ENCODE measurements at places on chromosomes 7 and 10.
A peak's percentile ranks its signal among the peaks of the same experiment; 100 is the strongest.

DNA sequence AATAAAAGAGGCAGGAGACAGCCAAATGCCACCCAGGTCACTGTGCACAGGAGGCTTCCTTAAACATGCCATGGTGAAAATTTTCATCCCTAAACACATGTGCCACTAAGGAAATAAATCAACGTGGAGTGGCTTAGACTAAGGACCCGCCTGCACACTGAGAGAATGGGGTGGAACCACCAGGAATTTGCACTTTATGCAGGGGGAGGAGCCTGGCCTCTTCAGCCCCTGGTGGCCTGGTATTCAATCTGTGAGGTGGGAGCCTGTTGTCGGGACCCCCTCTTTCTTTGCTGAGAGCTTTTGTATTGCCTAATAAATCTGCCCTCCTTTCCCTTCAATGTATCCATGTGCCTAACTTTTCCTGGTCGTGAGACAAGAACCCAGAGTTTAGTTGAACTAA lies 204.6 kb upstream of the NRP1 start:
- no peak for DNase-seq

- no peak for DNase-seq
These were observed 429.3 kb upstream of the TPK1 start for GRCh38 chr7:145265180-145265579.

DNA sequence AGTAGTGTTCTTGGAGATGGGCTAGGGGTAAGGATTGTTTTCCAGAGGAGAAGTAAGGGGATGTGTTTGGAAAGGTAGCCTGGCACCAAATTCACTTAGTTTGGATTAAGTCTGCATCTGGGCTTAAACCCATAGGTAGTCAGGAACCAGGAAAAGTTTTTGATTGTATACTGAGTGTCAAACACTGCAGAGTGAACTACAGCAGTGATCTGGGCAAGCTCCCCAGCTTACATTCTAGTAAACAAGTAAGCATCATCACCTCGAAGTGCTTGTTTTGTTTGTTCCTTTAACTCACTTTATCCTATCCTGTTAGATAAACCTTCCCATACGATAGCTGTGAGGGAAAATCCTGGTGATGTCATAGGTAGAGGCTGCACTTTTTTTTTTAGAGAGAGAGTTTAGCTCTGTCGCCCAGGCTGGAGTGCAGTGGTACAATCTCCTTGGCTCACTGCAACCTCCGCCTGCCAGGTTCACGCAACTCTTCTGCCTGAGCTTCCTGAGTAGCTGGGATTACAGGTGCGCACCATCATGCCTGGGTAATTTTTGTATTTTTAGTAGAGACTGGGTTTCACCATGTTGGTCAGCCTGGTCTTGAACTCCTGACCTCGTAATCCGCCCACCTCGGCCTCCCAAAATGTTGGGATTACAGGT lies 2.4 kb downstream of the RPS24 start:
- no peak for DNase-seq

GRCh38 chr10:4671451-4672145 lies 154.4 kb upstream of the AKR1E2 start:
- DNase-seq = no peak

- no peak for DNase-seq
These were observed 53.4 kb downstream of the GLRX3 start for GRCh38 chr10:130189608-130190054.

GRCh38 chr10:129710510-129710847 lies 243.4 kb downstream of the MGMT start:
- DNase-seq = no peak

- no peak for DNase-seq
These were observed 253.1 kb upstream of the NEBL start for GRCh38 chr10:21150166-21150565.

GRCh38 chr10:114609518-114610426 lies 48.3 kb downstream of the ABLIM1 start:
- no peak for DNase-seq

- DNase-seq = no peak
These were observed 35.0 kb upstream of the DGKI start for GRCh38 chr7:137881607-137882260.

GRCh38 chr10:99444383-99445045 lies 14.1 kb upstream of the GOT1 start:
- DNase-seq = no peak

GRCh38 chr7:24637706-24638105 lies 64.5 kb downstream of the PALS2 start:
- DNase-seq = no peak

DNA sequence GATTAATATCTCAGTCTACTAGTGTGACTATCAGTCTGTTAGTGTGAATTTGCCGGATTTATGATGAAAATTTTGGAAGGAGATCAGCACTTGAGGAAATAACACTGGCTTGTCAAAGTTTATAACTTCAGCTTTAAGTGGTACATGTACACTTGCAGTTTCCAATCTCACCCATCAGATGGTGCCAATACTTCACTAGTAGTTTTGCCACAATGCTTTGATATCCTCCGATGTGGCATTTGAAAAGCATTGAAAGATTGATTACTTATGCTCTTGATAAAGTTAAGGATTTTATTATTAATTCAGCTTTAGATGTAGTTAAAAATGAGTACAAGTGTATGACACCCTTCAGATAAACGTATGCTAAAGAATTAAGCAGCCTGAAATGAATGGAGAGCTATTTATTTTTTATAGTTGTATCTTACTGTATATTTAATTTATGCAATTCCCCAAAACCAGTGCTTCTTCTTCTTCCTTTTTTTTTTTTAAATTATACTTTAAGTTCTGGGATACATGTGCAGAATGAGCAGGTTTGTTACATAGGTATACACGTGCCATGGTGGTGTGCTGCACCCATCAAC lies 98.2 kb downstream of the ANLN start:
- peak; percentile 21 for DNase-seq

GRCh38 chr7:93821463-93821862 lies 69.1 kb downstream of the TFPI2 start:
- DNase-seq = no peak

DNA sequence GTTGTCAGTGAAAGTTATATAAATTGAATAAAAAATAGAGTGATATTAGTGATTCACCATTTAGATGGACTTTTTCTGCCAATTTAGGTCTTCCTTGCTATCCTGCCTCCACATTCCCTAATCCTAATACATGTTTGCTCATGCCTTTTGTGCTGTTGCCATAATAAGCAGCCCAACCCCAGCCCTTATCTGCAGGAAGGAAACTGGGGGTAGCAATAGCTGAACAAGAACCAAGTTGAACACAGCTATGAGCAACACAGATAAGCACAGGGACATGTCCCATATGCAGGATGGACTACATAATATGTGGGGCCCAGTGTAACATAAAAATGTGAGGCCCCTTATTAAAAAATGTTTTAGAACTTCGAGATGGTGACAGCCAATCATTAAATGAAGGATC lies 91.2 kb upstream of the AHR start:
- DNase-seq = no peak

DNA sequence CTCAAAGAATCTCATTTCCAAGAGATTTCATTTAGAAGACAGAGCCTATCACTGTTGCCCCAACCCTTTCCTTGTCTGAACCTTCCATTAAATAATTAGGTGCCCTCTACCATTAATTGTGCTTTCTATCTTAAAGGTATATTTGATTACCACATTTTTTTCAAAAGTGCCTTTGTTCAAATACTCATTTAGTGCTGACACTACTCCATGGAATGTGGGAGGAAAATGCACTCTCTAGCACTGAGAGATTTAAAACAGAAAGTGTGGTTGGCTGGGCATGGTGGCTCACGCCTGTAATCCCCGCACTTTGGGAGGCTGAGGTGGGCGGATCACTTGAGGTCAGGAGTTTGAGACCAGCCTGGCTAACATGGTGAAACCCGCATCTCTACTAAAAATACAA lies 119.8 kb downstream of the CACNA2D1 start:
- no peak for DNase-seq

- DNase-seq = no peak
These were observed 180.8 kb downstream of the ADARB2 start for GRCh38 chr10:1556496-1556895.

GRCh38 chr10:118107541-118107940 lies 60.8 kb upstream of the RAB11FIP2 start:
- no peak for DNase-seq

DNA sequence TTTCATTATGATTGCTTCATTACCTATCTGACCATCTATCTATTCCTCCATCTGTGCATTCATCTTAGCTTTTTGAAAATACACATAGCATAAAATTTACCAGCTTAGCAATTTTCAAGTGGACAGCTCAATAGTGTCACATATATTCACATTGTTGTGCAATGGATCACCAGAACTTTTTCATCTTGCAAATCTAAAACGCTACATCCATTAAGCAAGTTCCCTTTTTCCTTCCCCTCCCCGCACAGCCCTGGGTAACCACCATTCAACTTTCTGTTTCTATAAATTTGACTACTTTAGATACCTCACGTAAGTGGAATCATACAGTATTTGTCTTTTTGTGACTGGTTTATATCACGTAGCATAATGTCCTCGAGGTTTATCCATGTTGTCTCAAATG lies 78.0 kb upstream of the ADRB1 start:
- no peak for DNase-seq

DNA sequence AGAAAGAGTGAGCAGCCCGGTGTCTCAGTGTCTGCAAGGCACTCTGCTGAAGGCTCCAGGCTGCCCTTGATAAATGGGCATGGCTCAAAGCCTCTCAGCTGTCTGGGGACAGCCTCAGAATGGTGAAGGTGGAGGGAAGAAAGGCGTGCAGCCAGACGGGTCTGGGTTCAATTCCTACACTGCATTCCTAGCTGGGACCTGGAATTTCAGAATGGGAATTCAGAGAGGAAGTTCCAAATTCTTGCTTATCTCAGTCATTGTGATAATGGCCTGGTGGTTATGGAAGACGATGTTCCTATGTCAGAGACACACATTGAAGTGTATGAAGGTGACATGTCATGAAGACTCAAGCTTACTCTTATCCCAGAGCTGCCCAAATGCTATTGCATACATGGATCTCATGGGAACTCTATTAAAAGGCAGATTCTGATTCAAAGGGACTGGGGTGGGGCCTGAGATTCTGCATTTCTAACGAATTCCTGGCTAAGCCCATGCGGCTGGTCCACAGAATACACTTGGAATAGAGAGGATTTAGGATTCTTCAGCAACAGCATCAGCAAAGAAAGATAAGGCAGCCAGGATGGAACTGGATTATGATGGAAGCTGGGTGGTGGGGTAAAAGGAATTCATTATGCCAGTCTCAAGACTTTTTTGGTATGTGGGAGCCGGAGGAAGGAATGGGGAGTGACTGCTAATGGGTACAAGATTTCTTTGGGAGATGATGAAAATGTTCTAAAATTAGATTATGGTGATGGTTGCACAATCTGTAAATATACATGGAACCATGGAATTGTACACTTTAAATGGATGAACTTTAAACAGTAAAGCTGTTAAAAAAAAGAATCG lies 82.6 kb upstream of the ZMIZ1 start:
- no peak for DNase-seq

DNA sequence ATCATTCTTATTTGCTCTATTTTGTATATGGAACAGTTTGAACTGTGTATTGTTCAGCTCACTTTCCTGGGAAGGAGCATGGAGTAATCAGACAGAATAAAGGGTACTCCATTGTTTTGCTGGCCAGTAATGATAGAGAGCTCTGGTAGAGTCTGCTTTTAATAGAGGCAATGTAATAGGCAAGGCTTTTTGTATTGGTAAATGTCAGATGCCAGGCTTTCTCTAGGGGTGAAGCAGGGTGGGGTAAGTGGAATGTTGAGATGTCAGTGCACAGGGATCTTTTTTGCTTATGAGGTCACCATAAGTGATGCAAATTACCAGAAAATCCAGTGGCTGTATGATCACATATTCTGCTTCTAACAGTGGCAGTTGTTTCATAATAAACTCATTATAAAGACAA lies 1088.3 kb upstream of the SORCS1 start:
- no peak for DNase-seq

GRCh38 chr7:93890041-93890463 lies 501 bp downstream of the TFPI2 start:
- DNase-seq = no peak

- no peak for DNase-seq
These were observed 717 bp downstream of the ADCY1 start for GRCh38 chr7:45574669-45575500.

GRCh38 chr10:123761666-123762230 lies 95.6 kb downstream of the GPR26 start:
- no peak for DNase-seq

Data from activated T-cell treated with anti-CD3 and anti-CD28 coated beads for 4 hours (primary cell).